ENCODE measurements at places on chromosomes 6 and 20. TPM values are rescaled to one million over a fixed set of nuclear protein-coding genes. Genes with fewer than 3 reads are reported as not detected.

Gene ZNF318
- 9.3 TPM for total RNA-seq

Gene FGD2
- 0.57 TPM for total RNA-seq

Gene CGA
- total RNA-seq: not detected

Gene GMEB2
- 13.9 TPM for total RNA-seq

Gene FNDC1
- not detected for total RNA-seq

Gene PRICKLE4
- total RNA-seq: not detected

Gene PDYN
- total RNA-seq: not detected

Gene TCEA2
- total RNA-seq: 35.4 TPM

Gene BTNL2
- total RNA-seq: not detected

Gene MAS1
- not detected for total RNA-seq

Gene TINAG
- not detected for total RNA-seq

Gene KCTD20
- 62.2 TPM for total RNA-seq

Gene TSHZ2
- 29.5 TPM for total RNA-seq

Gene TUBE1
- total RNA-seq: 24.3 TPM

Gene BPI
- not detected for total RNA-seq

Gene BEND3
- total RNA-seq: 12.9 TPM

Gene HAO1
- total RNA-seq: not detected

Gene SLC26A8
- total RNA-seq: not detected

Gene PDE7B
- total RNA-seq: 16.0 TPM

Gene TP53INP2
- total RNA-seq: 2.3 TPM

Gene XKR7
- total RNA-seq: not detected

Measured in activated CD4-positive, alpha-beta T cell treated with anti-CD3 and anti-CD28 coated beads, Interleukin-2, amount 10 ng/mL, durations not matched to agents 24 days and 14 days (primary cell).